Stimulated activated CD4-positive, alpha-beta T cell treated with anti-CD3 and anti-CD28 coated beads, Interleukin-12 subunit alpha, Interleukin-12 subunit beta, amount 100 ng/mL, for 24 hours (primary cell): ENCODE measurements at places on chromosomes 3 and 15.

DNA sequence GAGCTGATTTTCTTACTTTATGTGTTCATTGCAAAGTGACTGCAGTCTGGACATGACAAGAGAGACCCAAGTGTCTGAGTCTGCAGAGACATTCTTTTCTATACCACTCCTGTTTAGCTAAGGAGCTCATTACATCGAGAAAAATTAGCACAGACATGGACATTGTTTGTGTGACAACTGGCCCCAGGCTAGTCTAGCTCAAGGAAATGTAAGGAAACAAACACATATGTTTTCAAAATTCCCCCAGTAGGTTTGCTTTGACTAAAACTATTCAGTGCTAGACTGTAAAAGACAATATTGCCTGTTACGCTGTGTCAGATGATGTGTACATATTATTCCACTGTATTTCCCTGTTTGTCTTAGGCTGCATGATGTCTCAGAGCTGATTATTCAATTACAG is 40.9 kb downstream of the TPRG1 start:
- DNase-seq: no peak

DNA sequence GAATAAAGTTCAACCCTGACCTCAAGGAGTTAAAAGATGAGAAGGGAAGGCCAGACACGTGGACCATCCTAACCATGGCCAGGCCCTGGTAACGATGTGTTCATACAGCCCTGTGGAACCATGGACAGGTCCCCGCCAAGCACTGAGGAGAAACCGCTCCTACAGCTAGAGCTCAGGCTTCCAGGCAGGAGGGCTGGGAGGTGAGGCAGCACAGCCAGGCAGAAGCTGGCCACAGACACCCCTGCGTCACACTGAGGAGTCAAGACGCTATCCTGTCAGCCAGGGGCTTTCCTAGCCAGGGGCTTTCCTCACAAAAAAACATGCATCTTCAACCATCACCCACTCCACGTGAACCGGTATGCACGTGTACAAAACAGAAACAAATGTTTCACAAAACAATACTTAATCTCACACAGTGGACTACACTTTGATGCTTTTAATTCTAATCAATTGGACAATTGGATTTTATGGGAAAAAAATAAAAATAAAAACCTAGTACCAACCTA is 73.2 kb downstream of the TBC1D2B start:
- no peak for DNase-seq

- DNase-seq: no peak
These were observed 267.9 kb downstream of the GABRG3 start for GRCh38 chr15:27238707-27239423.

DNA sequence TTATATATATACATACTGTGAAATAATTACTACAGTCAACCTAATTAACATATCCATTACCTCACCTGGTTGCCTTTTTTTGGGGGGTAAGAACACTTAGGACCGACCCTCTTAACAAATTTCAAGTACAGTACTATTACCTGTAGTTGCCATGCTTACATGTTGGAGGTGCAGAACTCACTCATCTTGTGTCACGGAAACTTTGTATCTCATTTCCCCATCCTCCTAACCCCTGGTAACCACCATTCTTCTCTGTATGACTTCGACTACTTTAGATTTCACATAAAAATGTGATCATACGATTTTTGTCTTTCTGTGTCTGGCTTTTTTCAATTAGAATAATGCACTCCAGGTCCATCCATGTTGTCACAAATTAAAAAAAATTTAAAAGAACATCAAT is 55.5 kb upstream of the MELTF start:
- no peak for DNase-seq

DNA sequence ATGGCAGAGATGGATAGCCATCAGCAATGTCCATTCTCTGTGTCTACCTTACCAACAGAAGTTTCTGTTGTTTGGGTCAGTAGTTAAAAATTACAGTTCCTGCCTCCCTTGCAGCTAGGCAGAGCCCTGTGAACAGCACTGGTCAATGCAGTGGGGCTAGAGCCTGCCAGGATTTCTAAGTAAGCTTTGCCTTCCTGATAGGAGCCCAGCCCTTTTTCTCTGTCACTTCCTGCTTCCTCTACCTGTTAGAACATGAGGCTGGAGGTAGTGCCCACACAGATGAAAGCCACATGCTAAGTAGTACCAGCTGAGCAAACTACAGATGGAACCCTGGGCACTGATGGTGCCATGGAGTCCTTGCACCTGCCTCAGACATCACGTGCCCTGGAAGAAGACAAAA is 45.0 kb downstream of the MGLL start:
- no peak for DNase-seq

- DNase-seq: no peak
These were observed 2.8 kb downstream of the GRM2 start for GRCh38 chr3:51709675-51710074.
